ENCODE measurements at places on chromosomes 16 and 17.

- no peak for DNase-seq
These were observed 15.3 kb downstream of the CDH3 start for GRCh38 chr16:68660359-68660795.

DNA sequence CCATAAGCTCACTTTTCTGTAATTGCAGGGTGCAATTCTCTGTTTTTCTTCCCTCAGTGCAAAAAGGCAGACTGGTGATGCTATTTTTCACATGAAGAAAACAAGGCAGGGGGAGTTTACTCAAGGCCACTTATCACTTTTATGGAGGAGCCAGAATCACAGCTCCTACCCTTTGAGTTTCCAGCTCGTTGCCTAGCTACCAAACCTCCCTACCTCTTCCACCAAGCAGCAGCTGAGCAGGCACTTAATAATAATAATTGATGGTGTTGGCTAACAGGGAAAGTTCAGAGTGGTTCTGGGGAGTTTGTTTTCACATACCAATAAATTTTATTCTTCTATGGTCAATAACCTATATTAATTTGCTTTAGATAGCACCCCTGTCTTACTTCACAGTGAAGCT is 31.9 kb upstream of the MPHOSPH6 start:
- DNase-seq = no peak

- DNase-seq = no peak
These were observed 54.2 kb downstream of the PLD6 start for GRCh38 chr17:17151962-17152361.

DNA sequence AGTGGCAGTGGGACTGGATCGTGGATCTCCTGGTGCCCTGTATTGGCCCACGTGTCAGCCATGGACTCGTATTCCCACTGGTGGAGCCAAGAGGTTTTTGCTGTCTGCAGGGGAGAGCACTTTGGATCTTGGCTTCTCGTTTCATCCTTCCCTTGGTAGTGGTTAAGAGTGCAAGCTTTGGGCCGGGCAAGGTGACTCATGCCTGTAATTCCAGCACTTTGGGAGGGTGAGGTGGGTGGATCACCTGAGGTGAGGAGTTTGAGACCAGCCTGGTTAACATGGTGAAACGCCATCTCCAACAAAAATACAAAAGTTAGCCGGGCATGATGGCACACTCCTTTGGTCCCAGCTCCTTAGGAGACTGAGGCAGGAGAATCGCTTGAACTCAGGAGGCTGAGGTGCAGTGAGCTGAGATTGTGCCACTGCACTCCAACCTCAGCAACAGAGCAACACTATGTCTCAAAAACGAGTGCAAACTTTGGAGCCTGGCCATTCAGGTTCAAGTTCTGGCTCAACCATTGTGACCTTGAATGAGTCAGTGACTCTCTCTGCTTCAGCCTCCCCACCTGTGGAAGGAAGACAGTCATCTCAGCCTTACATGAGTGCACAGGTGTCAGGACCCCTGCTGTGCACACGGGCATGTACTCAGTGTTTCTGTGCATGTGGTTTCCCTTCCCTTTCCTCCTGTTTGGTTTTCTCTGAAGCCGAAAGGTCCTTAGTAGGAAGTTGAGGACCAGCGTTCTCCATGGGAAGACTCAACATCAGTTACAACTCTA is 57.4 kb downstream of the PLCG2 start:
- DNase-seq = no peak

- DNase-seq = no peak
These were observed 339.2 kb upstream of the TNRC6C start for GRCh38 chr17:77619326-77619725.

- DNase-seq = no peak
These were observed 1.8 kb downstream of the SHBG start for GRCh38 chr17:7631398-7632380.

DNA sequence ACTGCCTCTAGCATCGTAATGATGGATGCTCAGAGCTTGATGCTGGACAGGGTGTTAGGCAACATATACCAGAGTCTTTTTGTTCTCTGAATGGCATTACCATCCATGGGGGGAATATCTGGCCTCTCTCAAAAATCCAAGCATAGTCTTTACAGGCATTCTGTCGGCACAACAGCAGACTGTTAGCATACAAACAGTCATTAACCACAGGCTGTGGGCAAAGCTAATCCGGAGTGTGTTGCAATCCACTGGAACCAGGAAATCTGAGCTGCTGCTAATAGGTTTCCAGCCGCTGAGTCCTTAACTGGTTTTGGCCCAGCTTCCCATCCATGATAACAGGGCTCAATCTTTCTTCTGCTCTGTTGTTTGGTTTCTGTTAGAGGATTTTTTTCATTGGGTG is 371.9 kb downstream of the HS3ST3B1 start:
- no peak for DNase-seq

- DNase-seq = no peak
These were observed 11.7 kb upstream of the FAM83G start for GRCh38 chr17:19016297-19016696.

DNA sequence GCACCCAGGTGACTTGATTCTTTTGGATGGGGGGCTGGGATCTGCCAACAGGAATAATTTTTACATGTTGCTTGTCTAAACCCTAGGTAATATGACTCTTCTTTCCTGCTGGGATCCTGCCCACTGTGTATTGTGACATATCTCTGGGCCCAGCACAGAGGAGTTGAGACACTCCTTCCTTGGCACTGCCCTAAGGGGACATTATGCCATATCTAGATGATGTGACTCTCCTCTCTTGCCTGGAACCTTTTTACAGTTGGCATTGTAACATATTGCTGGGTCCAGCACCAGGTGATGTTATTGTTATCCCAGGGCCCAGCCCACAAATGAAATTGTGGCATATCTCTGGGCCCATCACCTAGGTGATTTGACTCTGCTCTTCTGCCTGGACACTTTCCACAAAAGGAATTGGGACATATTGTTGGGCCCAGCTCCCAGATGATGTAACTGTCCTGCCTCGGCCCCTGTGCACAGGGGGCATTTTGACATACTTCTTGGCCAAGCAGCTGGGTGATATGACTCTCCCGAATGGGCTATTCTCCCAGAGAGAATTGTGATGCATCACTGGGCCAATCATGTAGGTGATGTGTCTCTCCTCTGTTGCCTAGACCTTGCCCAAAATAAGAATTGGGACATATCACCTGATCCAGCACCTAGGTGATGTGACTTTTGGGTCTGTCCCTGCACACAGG is 1837.7 kb downstream of the TP53TG3F start:
- no peak for DNase-seq

GRCh38 chr17:57971572-57971971 is 16.4 kb upstream of the CUEDC1 start:
- no peak for DNase-seq

DNA sequence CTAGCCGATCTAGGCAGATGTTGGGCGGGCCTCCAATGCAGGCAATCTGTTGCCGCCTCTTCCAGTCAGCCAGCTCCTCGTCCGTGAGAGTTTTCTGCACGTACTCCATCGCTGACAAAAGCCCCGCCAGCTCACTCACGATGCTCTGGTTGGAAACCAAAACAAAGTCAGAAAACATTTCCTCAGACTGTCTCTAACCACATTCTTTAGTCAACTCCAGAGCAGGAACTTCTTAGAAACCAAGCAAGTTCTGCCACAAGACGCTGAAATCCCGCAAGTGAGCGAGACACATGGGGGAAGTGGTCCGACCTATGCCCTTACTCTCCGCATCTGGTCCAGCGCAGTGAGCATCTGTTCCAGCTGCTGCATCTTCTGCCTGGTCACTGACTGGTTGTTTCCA is 49.1 kb downstream of the STAT5A start:
- DNase-seq = peak; percentile 47

GRCh38 chr17:42270596-42270995 is 5.6 kb downstream of the STAT5B start:
- no peak for DNase-seq

GRCh38 chr17:31537565-31538011 is 146.1 kb downstream of the RAB11FIP4 start:
- no peak for DNase-seq

DNA sequence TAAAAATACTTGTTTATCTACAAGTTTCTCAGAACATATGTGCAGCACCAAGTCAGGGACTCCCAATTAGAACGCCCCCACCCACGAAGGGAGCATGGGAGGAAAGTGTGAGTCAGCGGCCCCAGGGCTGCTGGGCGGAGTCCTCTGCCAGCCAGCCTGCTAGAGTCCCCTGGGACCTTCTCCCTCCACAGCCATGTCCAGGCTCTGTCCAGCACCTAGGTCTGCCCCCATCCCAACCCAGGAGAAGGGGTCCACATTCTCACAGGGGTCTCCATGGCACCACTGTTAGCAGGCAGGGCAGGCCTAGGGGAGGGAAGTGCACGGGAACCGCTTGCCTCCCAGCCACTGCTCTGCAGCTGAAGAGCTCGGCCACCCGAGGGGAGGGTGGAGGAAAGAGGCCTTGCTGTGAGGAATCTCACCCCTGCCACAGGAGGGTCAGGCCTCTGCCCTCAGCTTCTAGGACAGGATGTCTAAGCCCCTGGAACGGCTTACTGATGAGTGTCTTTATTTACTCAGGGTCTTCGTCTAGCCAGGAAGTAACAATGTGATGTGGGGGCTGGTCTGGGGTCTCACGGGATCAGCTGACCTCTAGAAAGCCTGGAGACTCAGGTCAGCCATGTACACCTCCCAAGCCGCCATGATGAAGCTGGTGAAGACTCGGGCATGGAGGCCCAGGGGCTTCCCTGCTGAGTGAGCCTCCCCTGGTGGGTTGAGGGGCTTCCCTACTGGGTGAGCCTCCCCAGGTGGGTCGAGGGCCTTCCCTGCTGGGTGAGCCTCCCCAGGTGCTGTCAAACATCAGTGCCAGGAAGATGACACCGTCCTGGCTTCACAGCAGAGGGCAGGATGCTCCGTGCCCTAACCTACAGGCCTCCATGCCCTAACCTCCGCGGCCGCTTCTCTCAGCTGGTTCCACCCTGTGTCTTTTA is 190.3 kb downstream of the RBFOX3 start:
- peak; percentile 22 for DNase-seq

GRCh38 chr16:79210607-79211006 is 389.9 kb downstream of the MAF start:
- no peak for DNase-seq

GRCh38 chr16:71360378-71360777 is 1.9 kb downstream of the CALB2 start:
- no peak for DNase-seq

DNA sequence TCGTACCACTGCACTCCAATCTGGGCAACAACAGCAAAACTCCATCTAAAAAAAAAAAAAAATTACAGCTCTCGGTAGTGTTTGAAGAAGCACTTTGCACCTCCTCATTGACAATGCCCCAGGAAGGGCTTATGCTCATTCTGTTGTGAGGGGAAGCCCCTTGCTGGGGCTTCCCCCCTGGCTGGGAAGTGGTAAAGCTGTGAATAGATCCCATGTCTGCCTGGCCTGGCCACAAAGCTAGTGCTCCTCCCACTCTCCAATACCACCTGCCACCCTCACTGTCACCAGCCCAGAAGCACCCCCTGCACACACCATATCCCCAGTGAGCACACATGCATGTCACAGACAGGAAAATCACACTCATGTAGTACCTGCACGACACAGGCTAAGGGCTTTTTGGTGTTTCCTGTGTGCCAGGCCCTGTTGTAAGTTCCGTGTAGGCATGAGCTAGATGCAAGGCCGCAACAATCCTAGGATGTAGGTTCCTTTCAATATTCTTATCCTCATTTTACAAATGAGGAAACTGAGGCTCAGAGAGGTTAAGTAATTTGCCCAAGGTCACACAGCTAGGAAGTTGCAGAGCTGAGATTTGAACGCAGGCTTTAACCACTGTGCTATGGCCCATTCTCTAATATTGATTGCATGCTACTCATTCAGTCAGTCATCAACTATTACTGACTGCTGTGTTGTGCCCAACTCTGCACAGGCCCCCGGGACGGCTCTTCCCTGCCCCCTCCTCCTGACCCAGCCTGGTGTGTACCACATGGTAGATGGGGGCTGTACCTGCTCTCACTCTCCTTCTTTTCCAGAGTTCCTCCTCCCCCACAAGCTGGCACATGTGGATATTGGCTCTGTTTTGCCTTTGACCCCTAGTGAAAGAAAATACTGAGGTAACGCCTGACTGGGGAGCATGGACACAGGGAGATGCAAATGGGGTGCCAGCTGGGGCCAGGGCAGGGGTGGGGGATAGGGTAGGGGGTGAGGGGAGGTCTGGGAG is 11.9 kb upstream of the COL1A1 start:
- no peak for DNase-seq

DNA sequence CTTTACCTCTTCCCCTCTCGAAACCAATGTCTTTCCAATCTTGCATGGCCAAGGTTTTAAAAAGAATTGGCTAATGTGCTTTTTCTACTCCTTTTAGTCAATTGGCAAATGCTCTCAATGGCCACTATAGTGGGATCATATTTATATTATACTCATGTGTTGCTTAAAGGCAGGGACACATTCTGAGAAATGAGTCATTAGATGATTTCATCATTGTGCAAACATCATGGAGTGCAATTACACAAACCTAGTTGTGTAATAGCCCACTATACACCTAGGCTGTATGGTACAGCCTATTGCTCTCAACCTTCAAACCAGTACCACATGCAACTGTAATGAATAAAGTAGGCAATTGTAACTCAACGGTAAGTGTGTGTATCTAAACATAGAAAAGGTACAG is 180.9 kb downstream of the HS3ST3A1 start:
- DNase-seq = no peak

- no peak for DNase-seq
These were observed 29.9 kb downstream of the NKD1 start for GRCh38 chr16:50578137-50578536.

- DNase-seq = no peak
These were observed 29.7 kb downstream of the GSE1 start for GRCh38 chr16:85642762-85643358.

GRCh38 chr17:7260651-7261378 is 1.5 kb downstream of the CLDN7 start:
- no peak for DNase-seq

- DNase-seq = no peak
These were observed 104.7 kb upstream of the TMEM132E start for GRCh38 chr17:34474706-34475105.

DNA sequence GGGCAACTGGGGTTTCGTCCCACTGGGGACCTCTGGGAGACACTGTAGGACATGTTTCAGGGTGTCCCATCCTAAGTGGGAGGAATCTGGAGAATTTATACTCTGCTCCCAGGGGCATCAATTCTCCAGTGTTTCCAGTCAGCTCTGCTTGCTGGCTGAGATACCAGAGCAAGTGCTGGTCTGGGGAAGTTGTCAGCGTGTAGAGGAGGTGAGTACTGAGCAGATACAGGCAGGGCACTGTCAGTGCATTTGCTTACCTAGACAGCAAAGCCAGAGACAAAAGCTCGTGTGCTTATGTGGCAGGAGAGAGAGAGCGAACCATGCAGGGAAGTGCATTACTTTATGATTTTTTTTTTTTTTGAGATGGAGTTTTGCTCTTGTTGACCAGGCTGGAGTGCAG is 20.2 kb upstream of the TOX3 start:
- DNase-seq = no peak

- DNase-seq = no peak
These were observed 53.9 kb downstream of the MYO1D start for GRCh38 chr17:32822996-32823395.

GRCh38 chr16:69888005-69888590 is 63.0 kb upstream of the CLEC18A start:
- no peak for DNase-seq

- no peak for DNase-seq
These were observed 36.1 kb downstream of the USP31 start for GRCh38 chr16:23113185-23113584.

Data from stimulated activated CD4-positive, alpha-beta T cell treated with anti-CD3 and anti-CD28 coated beads, Interleukin-4, amount 100 ng/mL, for 4 hours (primary cell).